SHP77 treated with DMSO at 0.1 percent for 48 hours (cell line): ENCODE measurements at places on chromosomes 16 and 17.

- no peak for DNase-seq
Measured at GRCh38 chr17:48598736-48599135, 5.2 kb upstream of the HOXB5 start.

DNA sequence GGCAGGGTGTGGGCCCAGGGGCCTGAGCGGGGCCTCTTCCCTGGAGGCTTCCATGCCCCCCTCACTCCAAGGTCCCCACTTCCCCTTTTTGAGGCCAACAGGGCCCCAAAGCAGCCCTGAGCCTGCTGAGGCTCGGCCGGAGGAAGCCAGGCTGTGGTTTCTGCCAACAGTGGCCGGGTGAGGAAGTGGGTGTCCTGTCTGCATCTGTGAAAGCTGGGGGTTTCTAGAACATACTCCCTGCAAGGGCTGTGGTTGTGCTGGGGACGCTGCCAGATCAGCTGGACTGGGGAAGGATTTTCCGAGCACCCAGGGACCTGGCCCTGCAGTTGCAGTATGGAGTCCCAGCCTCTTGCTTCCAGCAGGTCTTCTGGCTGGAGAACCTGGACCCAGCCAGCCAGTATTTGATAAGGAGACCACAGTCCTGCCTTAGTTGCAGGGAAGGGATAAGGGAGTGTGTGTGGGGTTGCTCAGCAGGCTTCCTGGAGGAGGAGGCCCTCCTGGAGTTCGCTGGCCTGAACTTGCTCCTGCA, 15.7 kb downstream of the ADCY7 start:
- no peak for DNase-seq

DNA sequence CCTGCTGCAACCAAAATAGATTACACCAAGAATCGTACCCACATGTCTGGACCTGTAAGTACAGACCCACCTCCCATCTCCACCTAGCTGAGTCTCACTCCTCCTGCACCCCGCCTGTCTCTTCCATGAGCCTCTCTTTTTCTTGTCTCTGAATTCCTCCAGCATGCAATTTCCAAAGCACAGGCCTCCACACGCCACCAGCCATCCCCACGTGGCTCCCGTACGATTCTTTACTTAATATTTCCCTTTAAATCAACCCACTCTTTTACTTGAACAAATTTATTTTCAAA, 1.2 kb downstream of the RPH3AL start:
- DNase-seq: no peak

DNA sequence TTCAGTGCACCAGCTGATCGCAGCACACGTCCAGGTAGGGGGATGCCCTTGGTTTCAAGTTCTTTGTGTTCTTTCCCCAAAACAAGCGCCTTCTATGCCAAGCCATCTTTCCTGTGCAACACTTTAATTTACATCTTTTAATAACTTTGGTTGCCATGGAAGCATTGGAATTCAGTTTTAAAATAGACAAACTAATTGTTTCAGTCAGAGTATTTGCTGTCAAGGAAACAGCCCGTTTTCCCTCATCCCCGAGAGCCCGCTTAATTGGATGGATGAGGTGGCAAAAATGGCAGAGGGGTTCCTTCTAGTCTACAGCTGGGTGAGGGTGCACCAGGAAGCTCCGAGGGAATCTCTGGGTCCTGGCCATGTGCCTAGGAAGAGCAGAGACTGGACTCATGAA, 793.7 kb upstream of the EEF2KMT start:
- no peak for DNase-seq

GRCh38 chr17:60353773-60354172, 38.2 kb downstream of the USP32 start:
- no peak for DNase-seq

DNA sequence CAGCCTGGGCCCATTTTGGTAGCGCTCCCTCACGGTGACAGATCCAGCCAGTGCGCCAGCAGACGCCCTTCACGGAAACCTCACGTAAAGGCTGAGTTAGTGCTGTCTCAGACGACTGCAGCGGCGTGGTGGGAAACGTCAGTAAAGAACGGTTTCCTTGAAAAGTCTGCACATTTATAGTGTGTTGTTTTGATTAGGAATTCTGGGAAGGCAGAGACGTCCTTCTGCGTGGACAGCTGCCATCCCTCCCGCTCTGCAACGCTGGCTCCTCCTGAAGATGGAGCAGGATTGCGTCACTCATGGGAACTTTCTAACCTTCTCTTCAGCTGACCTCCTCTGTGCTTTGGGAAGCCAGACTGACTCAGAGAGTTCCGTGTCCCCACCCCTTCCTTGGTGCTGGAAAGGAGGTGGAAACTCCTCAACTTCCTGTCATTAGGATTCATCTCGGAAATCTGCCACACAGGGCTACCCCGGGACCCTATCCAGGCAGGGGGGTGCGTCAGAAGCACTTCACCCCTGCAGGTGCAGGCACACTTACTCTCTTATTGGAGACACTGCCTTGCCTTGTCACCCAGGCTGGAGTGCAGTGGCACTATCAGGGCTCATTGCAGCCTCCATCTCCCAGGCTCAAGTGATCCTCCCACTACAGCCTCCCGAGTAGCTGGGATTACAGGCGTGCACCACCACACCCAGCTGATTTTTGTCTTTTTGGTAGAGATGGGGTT, 24.3 kb upstream of the CRISPLD2 start:
- DNase-seq: no peak

DNA sequence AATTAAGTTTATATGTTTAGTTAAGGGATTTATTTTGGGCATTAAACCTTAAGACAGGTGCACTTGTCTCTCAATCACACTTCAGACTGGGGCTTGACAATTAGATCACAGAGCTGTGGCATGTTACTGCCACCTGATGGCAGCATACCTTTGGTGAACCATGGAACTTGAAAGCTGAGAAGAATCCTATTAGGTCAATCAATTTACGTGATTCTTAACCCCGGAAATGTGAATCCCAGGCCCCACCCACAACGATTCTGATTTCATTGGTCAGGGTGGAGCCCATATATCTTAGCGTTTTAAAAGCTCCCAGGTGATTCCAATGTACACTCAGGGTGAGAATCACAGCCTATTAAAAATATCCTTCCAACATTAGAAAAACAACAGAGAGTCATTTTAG, 91.0 kb downstream of the GSG1L start:
- peak; percentile 18 for DNase-seq

DNA sequence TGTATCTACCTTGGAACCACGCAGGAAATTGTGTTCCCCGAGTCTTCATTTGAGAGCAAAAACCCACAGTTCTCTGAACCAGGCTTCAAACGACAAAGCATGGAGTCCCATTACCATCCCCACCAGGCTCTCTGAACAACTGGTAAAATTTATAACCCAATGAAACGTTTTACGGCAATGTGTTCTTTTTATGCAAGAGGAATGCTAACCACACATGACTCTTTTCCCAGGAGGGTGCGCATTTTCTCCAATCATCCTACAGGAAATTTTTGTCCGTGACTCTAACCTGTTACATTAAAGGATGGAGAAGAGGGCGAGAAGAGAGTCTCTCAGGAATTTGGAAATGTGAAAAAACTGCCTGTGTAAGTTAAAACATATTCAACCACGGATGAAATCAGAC, 17.8 kb downstream of the STX8 start:
- DNase-seq: no peak

- DNase-seq: no peak
Measured at GRCh38 chr17:16882243-16882925, 89.5 kb downstream of the TNFRSF13B start.

GRCh38 chr16:4307215-4308037, 8.4 kb upstream of the GLIS2 start:
- peak; percentile 69 for DNase-seq

DNA sequence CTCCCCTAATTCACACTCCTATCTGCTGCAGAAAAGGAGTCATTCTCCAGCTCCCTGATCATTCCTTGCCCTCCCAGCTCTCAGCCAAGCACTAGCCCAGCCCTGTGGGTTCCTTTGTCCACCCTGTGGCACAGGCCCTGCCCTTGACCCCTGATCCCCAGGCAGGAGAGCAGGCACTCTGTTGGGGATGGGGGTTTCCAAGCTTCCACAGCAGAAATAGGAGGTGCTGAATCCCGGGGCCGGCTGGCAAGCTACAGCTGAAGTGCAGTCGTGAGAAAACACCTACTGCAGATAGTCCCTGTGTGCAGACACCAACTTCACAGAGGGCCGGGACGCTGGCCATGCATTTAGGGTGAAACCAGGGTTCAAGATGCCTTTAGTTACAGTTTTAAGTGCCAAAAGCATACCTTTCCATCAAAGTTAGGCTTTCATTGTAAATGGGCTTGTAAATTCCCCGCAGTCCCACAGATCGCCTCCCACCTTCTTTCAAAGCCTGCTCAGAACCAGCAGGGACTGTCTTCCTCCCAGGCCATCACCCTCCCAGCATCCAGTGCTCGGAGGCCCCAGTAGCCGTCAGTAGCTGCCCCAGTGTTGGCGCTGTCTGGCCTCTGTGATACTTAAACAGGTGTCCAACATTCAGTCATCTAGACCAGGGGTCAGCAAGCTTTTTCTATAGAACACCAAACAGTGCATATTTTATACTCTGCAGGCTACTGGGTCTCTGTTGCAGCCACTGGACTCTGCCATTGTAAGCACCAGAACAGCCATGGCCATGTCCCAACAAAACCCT, 10.6 kb downstream of the CPSF4L start:
- no peak for DNase-seq
